Activated CD8-positive, alpha-beta memory T cell treated with anti-CD3 and anti-CD28 coated beads, Interleukin-2, amount 50 U/mL, for 48 hours (primary cell): ENCODE measurements at places on chromosomes 4 and X.

- no peak for DNase-seq
Observed at GRCh38 chr4:182019148-182019652, 224.0 kb upstream of the TENM3 start.

- DNase-seq = no peak
Observed at GRCh38 chr4:4714331-4714730, 145.1 kb upstream of the MSX1 start.

DNA sequence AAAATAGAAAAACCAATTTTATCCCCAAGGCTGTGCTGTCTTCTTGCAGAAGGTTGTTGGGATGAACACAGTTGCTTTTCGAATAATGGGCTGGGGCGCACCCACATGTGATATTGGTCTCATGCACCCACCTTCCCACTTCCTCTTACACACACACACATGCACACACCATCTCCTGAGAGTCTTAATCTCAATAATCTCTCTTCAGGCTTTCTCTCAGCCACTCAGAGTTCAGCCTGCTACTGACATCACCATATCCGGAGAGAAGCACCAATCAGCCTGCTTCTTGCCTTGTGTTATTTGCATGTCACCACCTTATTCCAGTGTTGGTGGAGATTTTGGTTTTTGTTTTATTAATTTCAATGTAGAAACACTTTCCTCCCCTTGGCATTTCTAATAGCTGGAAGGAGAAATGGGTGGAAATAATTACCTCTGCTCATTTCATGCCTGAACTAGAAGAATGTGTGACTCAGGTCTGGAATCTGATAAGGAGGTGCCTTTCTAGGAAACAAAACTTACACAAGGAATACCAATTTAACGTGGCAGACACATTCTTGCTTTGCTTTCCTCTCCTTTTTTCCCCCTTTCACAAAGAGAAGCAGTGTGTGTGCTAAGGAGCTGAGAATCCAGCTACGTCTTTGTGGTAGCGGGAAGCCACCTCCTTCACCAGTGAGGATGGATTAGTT, 400.2 kb downstream of the MID1IP1 start:
- no peak for DNase-seq

- no peak for DNase-seq
Observed at GRCh38 chrX:134526399-134526798, 66.4 kb downstream of the HPRT1 start.

- DNase-seq = no peak
Observed at GRCh38 chr4:57405359-57405758, 295.2 kb upstream of the IGFBP7 start.

DNA sequence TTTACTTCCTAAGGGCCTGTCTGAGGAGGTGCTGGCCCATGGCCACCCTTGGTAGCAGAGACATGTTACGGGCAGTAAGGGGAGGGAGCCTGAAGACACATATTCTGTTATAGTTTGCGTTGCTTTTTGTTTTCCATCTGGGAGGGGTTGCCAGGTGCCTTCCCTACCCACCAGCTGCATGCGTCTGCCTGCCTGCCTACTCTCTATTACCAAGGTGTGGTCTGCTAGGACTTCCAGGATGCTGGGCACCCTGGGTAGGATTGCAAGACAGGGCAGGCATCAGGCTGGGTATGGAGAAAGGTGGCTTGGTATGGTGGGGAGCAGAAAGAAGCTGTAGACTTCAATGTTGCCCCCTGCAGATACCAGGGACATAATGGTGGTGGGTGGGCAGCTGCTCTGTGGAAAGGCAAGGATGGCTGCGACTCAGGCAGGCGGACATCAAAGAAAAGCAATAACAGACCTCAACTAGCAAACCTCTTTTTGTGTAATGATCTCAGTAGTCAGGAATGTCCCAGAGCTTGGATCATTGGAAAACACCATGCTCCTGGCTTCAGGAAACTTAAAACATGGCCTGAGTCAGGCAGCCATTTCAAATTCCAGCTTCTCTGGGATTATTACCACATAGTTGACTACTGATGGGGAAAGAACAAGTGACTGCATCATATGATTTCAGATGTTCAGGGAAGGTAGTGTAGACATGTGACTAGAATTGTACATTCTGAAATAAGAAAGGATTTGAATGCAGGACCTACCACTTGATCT, 67.8 kb downstream of the HOPX start:
- DNase-seq = no peak
